GM04504 (cell line): ENCODE measurements at places on chromosomes 2 and 18.
A peak's percentile ranks its signal among the peaks of the same experiment; 100 is the strongest.

GRCh38 chr2:238895891-238896600 is 48.2 kb downstream of the TWIST2 start:
- peak; percentile 96 for DNase-seq

- DNase-seq = no peak
Observed at GRCh38 chr2:70643715-70644114, 90.1 kb upstream of the TGFA start.

DNA sequence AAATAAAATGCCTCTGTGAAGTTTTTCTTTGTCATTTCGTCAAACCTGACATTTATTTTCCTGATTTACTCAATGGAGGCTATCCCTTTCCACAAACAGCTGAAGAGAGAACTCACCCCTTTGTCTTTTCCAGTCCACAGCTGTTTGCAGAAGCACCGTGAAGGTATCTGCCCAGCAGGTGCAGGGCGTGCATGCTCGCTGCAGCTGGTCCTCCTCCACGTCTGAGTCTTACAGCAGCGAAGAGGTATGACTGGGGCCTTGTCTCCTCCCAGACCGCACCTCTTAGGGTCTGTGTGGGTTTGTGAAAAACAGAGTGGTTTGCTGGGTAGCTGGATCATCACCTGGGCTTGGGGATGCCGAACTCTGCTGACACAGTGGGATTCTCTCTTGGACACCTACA is 9.7 kb downstream of the SPP2 start:
- no peak for DNase-seq

- no peak for DNase-seq
Observed at GRCh38 chr2:194822657-194823056, 834.4 kb upstream of the SLC39A10 start.

DNA sequence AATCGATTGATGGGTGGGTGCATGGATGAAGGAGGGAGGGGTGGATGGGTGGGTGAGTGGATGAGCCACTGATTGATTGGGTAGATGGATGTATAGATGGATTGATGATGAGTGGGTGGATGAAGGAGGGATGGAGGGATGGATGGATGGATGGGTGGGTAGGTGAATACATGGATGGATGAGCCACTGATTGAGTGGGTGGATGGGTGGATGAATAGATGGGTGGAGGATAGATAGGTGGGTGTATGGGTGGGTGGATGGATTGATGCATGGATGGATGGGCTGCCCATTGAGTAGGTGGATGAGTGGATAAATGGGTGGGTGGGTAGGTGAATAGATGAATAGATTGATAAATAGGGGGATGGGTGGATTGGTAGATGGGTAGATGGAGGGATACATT is 30.9 kb downstream of the MLPH start:
- no peak for DNase-seq

- peak; percentile 32 for DNase-seq
Observed at GRCh38 chr18:54392543-54393023, 34.9 kb downstream of the C18orf54 start.

DNA sequence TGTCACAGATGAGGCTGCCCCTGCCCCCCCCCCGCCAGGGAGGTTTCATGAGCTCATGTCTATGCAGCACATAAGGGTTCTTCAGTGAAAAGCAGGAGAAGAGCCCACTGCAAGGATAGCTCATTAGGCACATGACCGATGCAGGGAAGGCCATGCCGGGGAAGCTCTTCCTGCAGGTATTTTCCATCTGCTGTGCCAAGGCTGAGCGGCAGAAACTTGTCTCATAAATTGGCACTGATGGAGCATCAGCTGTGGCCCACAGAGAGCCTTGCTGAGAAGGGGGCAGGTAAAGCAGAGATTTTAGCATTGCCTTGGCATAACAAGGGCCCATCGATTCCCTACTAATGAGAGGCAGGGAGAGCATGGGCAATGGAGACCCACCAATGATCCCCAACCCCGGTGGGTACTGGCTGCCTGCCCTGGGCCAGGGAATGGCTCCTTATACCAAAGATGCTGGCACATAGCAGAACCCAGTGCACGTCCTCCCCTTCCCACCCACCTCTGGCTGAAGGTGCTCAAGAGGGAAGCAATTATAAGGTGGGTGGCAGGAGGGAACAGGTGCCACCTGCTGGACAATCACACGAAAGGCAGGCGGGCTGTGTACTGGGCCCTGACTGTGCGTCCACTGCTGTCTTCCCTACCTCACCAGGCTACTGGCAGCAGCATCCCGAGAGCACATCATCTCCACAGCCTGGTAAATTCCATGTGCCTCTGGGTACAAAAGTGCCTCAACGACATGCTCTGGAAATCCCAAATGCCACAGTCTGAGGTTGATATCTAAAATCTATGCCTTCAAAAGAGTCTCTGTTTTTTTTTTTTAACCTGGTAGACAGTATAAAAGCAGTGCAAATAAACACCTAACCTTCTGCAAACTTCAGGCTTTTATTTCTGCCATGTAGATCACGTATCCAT is 41.4 kb downstream of the STEAP3 start:
- no peak for DNase-seq

- DNase-seq = no peak
Observed at GRCh38 chr2:18325118-18325517, 235.3 kb downstream of the RDH14 start.

DNA sequence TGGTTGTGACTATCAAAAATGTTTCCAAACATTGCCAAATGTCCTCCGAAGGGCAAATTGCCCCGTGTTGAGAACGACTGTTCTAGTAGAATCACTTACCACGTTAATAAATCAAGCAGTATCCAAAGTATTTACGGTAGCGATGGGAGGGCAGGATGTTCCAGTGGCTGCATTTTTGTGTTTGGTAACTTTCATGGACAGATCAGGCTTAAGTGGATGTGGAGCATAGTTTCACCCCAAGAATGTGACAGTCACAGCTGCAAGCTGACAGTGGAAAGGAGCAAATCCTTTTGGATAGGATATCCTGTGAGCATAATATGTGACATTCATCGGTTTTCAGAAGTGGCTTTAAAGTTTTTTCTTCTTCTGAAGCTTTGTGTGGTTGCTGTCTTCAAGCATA is 46.3 kb upstream of the DARS1 start:
- DNase-seq = no peak

GRCh38 chr2:28085201-28085600 is 194.7 kb downstream of the BABAM2 start:
- DNase-seq = no peak

GRCh38 chr2:29898999-29899398 is 22.4 kb downstream of the ALK start:
- DNase-seq = no peak

DNA sequence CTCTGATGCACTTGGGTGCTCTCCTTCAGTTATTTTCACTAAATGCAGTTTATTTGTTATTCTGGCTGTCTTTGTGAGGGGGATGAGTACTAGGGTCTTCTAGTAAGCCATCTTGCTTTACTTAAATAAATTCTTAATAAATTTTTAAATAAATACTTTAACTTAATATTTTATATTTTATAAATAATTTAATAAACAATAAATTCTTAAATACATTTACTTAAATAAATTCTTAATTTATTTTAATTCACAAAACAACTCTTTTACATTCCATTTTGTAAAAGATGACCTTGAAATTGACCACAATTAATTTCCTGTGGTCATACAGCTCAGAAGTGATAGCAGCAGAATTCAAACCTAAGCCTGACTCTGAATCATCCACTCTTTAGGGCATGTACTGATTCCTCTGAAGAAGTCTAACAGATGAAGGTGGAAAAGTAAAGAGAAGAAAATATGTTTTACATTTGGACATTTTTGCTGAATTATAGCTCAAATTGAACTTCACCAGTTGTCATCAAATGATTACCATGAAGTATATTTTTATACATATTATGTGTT is 28.8 kb downstream of the MYL1 start:
- no peak for DNase-seq

GRCh38 chr18:58756596-58757240 is 85.5 kb downstream of the MALT1 start:
- no peak for DNase-seq

- no peak for DNase-seq
Observed at GRCh38 chr18:24964216-24964615, 387.8 kb downstream of the ZNF521 start.

GRCh38 chr2:175187378-175187777 is 5.9 kb upstream of the ATP5MC3 start:
- no peak for DNase-seq

- DNase-seq = no peak
Observed at GRCh38 chr2:1864981-1865421, 120.7 kb upstream of the PXDN start.

GRCh38 chr2:64453770-64454385 is at the start of gene LGALSL:
LGALSL (plus strand) TSS chr2:64454162; CDS start chr2:64454546, 384 bp downstream.
- peak; percentile 5 for DNase-seq

- DNase-seq = no peak
Observed at GRCh38 chr2:82198809-82199492, 1894.4 kb upstream of the LRRTM1 start.

GRCh38 chr2:12672711-12673315 is 43.9 kb upstream of the TRIB2 start:
- DNase-seq = no peak

GRCh38 chr18:13546638-13547037 is 179.7 kb downstream of the FAM210A start:
- no peak for DNase-seq

GRCh38 chr2:179765666-179766065 is 95.7 kb downstream of the ZNF385B start:
- DNase-seq = no peak

- DNase-seq = peak; percentile 61
Observed at GRCh38 chr18:63788447-63789096, 13.4 kb downstream of the SERPINB7 start.

DNA sequence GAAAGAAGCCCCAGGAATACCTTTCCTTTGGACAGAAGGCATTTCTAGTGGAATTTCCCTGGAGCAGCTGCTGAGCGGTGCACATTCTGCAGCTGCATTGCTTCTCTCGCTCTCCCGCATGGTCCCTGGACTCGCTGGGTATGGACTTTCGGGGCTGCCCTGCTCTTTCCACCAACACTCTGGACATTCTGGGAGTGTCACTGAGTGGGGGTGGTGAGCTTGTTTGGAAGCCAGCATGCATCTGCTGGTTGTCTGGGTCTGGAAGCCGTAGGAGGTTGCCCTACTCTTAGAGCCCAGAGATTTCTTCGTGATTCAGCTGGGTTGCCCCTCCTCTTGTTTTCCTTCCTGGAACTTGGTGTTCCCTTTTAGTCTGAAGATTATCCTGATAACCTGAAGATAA is 52.6 kb downstream of the TWIST2 start:
- no peak for DNase-seq

GRCh38 chr2:233919319-233919718 is 2.1 kb downstream of the TRPM8 start:
- DNase-seq = no peak

GRCh38 chr18:55420665-55421307 is 167.2 kb downstream of the TCF4 start:
- DNase-seq = no peak

GRCh38 chr18:48777026-48777743 is 173.6 kb downstream of the SMAD7 start:
- DNase-seq = no peak

- no peak for DNase-seq
Observed at GRCh38 chr18:29488617-29489016, 1311.7 kb upstream of the CDH2 start.

DNA sequence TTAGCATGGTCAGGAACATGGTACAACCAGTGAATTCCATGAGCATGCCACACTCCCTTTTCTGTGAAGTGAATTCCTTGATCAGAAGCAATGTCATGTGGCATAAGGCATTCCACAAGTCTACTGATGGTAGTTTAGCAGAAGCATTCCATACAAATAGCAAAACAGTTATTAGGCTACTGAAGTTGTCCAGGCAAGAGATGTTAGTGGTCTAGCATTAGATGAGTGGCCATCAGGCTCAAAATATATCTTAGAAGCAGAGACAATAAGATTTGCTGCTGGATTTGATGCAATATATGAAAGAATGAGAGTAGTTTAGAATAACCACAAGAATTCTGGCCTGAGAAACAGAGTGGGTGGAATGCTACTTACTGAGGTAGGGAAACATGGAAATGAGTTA is 355.3 kb upstream of the NRXN1 start:
- no peak for DNase-seq

DNA sequence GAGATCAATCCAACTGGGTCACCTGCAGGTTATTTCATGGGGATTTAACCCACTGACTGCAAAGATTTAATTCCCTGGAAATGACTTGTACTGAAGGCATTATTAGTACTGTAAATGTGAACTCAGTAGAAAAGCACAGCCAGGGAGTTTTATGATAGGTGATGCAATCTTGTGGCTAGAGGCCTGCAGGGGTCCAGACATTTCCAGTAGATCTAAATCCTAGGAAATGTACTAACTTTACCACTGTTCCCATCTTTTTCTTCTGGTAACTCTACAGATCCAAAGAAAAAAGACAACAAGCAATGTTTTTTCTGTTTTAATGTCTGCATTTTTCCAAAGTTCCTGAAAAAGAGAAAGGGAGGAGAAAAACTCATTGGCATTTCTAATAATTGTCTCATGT is 500.1 kb downstream of the ARHGAP15 start:
- DNase-seq = peak; percentile 41

DNA sequence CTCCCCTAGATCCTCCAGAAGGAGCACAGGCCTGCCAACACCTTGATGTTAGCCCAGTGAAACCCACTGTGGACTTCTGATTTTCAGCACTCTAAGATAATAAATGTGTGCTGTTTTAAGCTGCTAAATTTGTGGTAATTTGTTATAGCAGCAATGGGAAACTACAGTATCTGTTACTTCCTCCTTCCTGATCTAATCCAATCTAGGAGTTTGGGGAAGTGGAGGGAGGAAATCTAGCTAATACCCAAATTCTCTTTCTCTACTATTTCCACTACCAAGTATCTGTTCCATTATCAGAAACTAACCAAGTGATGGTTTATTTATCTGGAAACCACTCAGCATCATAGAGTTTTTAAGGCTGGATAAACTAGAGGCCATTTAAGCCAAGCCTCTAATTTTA is 64.9 kb downstream of the AFF3 start:
- DNase-seq = no peak

DNA sequence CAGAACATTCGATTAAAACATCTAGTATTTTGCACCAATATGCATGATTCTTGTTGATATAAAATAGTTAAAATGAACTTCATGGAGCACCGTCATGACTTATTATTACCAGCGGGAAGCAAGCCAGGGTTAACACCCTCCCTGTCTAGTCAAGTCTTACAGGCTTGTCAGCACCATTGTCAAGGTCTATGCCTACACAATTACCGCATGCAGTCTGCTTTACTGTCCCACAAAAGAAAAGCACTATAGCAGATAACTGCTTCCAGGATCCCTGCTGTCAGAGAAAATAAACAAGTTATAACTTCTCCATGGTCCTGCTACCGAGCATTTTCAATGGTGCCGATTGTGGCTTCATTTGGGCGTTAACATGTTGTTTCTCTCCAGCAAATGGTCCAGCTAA is 968.0 kb upstream of the FAM98A start:
- no peak for DNase-seq

DNA sequence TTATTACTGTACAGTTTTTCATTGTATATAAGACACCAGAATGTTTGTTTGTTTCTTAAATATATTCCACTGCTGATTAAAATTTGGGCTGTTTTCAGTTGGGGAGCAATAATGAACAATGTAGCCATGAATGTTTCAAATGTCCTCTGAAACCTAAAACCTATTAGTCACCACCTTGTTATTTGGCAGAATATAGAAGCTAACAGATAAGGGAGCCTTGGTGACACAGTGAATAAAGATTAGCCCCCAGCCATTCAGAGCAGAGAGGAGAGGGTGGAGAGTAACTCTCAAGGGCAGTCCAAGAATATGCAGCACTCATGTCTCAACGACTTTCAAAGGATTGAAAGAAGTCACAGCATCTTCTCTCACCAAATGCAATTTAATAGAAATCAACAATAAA is 43.1 kb upstream of the ATP8B1 start:
- DNase-seq = no peak
